ENCODE measurements at places on chromosomes 3 and 15.

- DNase-seq: no peak
These were observed 43.5 kb upstream of the PTX3 start for GRCh38 chr3:157393113-157393512.

GRCh38 chr3:111472556-111472955, 69.4 kb upstream of the CD96 start:
- DNase-seq: no peak

- no peak for DNase-seq
These were observed 32.7 kb downstream of the LYZL4 start for GRCh38 chr3:42377681-42378080.

DNA sequence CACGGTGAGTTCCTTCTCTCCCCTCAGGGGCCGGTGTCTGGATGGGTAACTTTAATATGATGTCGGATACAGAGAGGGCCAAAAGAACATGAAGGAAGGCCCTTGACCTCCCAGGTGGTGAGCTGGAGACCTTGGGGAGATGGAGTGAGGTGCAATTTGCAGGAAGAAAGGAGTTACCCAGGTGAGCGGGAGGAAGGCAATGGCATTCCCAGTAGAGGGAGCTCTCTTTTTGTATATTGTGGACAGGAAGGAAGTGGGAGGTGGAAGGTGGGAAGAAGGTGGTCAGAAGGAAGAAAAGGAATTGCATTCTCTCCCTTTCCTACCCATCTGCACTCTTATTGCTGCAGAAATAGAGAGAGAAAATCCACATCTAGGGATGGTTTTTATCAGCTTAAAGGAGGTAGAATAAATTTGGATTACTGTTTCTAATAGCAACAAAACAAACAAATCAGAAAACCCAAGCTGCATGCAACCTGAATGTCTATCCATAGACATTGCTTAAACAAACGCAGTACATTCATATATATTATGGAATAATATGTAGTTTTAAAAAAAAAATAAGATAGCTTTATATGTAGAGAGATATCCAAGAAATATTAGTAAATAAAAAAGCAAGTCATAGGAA, 169.0 kb upstream of the TSC22D2 start:
- no peak for DNase-seq

DNA sequence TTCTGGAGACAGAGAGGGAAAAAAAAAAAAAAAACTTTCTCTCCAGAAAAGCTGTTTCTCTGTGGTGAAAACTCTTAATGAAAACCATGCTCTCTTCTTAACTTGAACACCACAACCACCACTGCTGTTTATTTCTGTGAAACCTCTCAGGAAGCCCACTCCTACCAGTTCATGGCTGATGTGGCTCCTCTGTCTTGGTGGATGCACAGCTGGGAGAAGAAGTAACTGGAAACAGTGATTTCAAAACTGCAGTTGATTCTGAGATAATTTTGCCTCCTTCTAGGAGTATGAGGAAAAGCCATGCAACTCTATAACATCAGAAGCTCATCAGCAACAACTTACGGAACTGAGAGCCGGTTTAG, 40.2 kb upstream of the PYGO1 start:
- DNase-seq: no peak
